Type B pancreatic cell (in vitro differentiated cells): ENCODE measurements at places on chromosomes 3 and 15.

DNA sequence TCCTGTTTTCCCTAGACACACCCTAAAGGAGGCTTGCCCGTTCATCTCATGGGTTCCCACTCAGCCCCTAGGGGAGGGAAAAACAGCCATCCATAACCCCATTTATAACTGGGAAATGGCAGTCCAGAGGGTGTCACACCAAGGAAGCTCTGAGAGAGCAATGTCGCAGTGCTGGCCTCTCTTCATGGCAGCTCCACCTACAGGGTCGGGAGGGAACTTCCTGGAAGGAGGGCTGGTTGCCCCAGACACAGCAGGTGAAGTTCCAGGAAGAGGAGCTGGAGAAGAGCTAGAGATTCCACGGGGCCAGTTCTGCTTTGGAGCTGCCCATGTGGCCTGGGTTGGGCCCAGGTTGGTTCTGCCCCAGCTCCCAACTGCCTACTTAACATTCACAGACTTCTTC is 22.3 kb upstream of the LINGO1 start:
- DNase-seq, result no peak

- no peak for DNase-seq
These were observed 86.7 kb upstream of the RNF7 start for GRCh38 chr3:141651409-141651808.

- no peak for DNase-seq
These were observed 105.8 kb downstream of the CYP19A1 start for GRCh38 chr15:51232581-51232980.

DNA sequence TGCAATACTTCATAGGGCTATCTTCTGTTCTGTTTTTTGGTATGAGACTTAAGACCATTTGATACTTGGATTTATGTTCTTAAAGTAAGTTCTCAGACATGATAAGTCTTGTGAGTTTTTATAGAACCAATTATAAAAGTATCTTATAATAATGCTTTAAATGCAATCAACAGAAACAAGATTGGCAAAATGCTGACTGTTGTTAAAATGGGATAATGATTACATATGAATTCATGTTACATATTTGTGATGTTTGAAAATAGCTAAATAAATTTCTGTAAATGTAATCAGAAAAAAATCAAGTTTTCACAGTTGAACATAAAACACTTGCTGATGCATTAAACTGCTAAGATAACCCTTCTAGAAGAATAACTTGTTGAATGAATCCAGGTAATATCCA is 148.3 kb downstream of the PLCH1 start:
- DNase-seq, result no peak

DNA sequence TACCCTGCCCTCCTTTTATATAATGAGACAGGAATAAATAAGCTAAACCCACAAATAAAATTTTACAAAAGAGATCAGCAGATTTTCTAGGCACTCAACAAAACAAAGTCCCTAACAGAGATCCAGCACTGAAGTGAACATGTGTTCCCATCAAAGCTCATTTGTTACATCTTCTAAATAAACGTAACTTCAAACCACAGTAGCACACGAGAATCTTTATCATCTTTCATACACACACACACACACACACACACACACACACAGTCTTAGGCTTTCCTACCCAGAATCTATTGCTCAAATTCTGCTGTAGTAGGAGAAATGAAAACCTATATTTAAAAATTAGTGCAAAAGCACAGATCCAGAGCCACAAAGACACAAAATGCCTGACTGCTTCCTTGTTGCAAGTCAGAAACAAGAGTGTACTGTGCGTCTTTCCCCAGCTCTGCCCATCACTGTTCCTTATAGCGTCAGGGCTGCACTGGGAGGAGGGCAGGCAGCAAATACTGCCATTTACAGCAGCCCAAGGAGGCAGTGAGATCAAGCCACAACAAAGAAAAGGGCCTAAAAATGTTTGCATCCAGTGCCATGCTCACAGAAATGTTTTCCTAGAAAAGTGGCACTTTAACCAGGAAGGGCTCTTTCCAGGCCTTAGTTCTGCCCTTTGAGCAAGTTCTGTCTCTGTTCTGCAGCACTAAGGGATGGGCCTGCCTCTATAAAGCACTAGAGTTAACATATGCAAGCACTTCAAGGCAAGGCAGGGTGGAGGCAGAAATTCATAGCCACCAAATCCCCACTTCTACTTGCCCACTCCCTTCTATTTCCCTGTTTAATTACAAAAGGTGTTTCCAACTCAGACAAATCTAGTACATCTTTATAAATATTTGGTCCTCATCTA is 6.0 kb downstream of the IP6K1 start:
- no peak for DNase-seq

- no peak for DNase-seq
These were observed 90.1 kb downstream of the AAGAB start for GRCh38 chr15:67164401-67164791.

DNA sequence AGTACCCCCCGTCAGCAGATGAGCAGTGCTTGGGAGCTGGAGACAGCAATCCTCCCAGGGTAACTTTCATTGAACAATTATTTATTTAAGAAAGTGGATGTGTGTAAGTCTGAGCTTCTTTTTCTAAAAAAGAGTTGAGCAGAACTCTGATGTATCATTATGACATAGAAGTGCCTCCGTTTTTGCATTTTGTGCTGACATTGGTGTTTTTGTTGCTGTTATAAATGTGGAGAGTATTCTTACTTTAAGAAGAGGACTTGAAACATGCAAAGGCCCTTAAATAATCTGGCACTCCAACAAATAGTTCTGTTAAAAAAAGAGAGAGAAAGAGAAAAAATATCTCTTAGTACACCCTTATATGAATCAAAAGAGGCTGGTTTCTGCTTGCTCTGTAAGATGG is 217.1 kb downstream of the AGBL1 start:
- no peak for DNase-seq

- no peak for DNase-seq
These were observed 465.5 kb downstream of the SI start for GRCh38 chr3:164612751-164613150.
